GM13976 (cell line): ENCODE measurements at places on chromosomes 6 and 20.

DNA sequence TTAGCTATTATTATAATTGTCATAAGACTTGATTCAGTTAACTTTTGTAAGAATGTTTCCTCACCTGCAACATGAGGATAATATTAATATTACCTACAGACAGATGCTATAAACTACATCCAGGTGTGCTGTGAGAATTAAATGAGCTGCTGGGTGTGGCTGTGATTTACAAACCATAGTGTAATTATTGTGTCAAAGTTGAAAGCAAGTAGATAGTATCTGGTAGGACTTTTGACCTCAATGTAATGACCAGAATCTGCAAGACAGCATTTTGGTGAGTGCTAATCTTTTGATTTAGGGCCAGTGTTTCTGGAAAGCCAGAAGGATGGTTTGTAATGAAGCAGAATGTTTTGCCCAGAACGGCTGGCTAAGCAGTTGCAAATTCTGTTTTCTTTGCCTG, 162.5 kb downstream of the TRMT11 start:
- no peak for DNase-seq

DNA sequence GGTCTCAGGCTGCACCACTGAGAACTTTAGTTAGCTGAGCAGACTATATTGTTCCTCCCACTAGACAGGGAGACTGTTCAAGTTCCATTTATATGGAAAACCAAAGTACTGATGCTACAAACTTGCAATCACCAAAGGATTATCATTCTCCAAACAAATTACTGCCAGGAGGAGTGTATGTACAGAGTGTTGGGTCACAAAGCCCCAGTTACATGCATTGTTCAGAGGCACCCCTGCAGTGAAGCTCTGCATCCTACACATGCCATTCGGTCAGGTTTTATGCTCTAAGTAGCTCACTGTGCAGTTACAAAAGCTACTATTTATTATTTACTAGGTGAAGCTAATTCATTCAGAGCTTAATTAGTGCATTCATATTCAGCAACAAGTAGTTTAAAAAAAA, 75.8 kb downstream of the SMLR1 start:
- DNase-seq = no peak

DNA sequence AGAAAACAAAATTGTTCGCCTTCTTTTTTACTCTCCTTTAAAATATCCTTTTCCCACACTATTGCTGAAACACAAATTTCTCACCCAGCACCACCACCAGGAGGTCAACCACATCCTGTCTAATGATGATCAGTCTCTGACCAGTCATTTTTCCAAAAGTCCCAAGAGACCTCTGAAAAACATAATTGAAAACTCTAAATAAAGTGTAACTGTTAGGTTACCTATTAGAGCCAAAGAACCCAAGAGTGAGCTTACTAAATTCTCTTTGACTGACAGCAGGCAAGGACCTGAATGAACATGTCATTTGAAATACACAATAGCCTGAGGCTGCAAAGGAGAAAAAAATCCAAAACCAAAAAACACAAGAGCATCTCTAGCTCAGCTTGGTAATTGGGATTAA, 735.4 kb downstream of the CBLN4 start:
- no peak for DNase-seq

GRCh38 chr20:16222859-16223411, 350.3 kb downstream of the KIF16B start:
- DNase-seq = no peak

GRCh38 chr6:81309811-81310210, 442.7 kb downstream of the TENT5A start:
- no peak for DNase-seq

DNA sequence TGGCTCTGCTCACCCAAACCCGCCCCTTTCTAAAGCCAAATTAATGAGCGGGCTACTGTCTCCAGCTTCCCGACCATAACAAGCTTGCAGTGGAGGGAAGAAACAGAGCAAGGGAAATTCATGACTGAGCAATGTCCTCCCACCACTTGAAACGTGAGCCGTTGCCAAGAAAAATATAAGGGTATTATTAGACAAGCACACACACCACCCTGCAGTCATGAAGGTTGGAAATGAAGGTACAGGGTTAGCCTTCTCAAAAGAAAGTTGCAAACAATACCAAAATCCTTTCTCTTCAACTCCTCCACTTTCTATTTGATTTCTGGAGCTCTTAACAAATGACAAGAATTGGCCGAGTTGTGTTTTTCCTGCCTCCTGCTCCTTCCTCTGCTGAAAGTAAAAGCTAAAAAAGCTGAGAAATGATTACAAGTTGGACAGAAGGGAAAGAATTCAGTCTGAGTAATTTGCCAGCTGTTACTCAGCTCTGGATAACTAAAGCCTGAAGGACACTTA, 151.1 kb upstream of the B3GAT2 start:
- DNase-seq = no peak

DNA sequence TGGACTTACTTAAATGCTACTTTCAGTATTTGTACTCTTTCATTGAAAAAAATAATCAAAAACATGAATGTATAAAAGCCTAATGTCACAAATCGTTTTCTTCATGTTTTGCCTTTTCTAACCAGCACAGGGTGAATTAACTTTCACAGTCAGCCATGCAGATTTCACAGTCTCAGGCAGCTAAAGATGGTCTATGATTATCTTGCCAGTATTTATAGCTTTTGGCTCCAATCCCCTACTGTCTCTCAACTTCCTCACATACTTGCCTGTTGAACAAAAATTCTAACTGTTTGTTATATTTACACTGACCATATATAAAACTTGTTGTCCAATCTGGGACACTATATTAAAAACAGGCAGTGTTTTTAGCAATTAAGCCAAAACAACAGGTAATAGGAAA, 358.2 kb downstream of the ARHGAP18 start:
- DNase-seq = no peak

GRCh38 chr20:41390889-41391288, 24.3 kb upstream of the EMILIN3 start:
- no peak for DNase-seq

- no peak for DNase-seq
Observed at GRCh38 chr6:31655349-31656237, at the start of gene APOM. TSS of gene APOM (plus strand) at chr6:31655894. CDS start at chr6:31655967, 73 bp downstream.

- DNase-seq = no peak
Observed at GRCh38 chr6:32794510-32794909, 22.3 kb downstream of the HLA-DOB start.

DNA sequence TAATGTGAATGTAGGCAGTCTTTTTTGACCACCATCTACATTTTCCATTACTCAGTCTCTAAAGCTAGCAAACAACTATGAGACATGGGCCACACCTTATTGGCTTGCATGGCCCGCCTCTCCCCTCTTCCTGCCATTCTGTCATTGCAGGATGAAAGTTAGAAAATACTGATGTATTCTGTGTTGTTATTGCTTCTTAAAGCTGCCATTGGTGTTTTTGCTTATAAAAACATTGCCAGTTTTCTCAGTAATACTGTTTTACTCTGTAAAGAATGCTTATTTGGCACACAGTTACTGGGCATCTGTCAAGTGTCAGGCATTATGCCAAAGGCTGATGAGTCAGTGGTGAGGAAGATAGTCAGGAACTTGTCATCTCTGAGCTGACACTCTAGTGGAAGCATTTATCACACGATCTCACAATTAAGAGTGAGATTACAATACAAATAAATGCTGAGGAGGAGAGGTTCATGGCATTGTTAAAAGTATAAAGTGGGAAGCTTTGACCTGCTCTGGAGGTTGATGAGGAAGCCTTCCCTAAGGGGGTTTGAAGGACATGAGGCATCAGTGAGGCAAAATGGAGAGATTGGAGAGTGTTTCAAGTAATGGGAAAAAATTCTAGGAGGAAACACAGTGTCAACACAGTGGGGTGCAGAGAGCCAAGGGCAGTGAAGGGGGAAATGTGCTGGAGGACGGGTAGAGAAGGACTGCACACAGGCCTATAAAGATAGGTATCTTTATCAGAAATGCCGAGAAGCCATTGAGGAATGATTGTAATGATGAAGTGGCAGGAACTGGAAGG, 14.7 kb downstream of the KLHL32 start:
- DNase-seq = no peak

GRCh38 chr20:3164043-3164762, 4.5 kb upstream of the FASTKD5 start:
- DNase-seq = peak; percentile 22

DNA sequence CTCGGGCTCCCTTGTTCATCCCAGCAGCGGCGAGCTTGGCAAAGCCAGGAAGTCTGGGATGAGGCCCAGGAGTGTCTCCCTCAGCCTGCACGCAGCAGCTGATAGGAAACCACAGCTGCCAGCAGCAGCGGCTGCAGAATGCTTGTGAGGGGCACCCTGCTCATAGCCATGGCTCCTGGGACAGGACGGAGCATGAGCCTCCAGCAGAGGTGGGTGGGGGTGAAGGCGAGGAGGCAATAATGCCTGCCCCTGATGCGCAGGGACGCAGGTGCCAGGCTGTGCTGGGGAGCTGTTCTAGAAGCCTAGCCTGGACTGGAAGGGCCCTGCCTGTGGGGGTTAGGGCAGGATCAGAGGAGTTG, 157.9 kb downstream of the CD83 start:
- DNase-seq = no peak

GRCh38 chr6:162973151-162973872, 245.5 kb downstream of the PACRG start:
- DNase-seq = no peak

DNA sequence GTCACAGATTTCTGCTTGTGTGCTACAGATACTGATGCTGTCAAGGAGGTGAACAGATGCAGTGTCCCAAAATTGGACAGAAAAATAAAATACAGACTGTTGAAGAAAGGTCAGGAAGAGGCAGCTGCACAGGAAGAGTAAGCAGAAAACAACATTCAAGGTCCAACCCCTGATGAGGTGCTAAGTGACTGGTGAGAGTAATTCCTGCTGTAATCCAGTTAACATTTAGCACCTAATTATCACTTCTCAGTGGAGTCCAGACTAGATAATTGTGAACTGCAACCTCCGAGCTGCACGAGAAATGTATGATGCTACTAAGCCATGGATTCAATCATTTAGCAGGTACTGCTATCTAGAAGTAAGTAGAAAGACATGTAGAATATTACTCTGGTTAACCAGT, 36.3 kb upstream of the NRSN1 start:
- no peak for DNase-seq

- DNase-seq = no peak
Observed at GRCh38 chr6:43932259-43933147, 162.5 kb downstream of the VEGFA start.

DNA sequence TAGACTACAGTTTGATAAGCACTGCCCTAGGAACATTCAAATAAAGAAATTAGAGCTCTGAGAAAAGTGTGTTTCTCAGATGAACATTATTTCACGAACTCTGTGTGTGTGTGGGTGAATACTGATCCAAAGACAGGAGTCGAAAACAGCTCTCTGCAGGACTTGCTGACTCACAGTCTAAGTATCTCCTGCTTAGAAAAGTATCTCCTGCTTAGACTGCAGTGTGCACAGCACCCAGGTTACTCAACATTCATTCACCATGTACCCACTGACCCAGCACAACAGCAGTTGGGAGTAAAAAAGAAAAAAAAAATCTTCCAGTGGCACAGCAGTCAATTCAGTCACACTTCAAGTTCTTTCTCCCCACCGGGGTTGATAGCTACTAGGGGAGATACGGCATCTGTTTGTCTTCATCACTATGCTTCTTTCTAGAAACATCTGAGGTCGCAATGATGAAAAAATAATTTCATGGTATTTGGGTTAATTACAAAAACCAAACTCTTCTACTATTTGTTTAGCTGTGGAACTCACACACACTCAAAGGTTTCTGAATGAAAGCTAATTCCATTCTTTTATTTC, 48.0 kb downstream of the GCLC start:
- DNase-seq = no peak

- no peak for DNase-seq
Observed at GRCh38 chr20:25014816-25015215, 22.3 kb upstream of the APMAP start.

- DNase-seq = peak; percentile 72
Observed at GRCh38 chr20:4091490-4092479, 76.4 kb upstream of the RNF24 start.

- DNase-seq = no peak
Observed at GRCh38 chr20:62233684-62234083, 4.6 kb upstream of the OSBPL2 start.

DNA sequence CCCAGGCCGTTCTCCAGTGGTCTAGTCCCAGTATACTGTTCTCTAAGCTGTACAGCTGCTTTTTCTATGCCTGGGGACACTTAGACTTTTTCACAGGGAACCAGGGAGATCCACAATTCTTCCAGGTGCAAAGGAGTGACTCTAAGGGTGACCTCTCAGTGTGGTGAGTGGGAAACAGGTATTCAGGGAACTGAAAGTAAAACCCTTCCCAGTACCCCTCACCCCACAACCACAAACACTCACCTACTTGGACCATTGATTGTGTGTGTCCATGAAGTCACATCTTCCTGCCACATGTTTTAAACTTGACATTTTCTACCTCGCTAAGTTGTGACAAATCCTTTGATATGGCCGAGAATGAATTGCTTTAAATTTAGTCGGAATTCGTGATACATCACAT, 183.6 kb downstream of the CLIC5 start:
- no peak for DNase-seq

DNA sequence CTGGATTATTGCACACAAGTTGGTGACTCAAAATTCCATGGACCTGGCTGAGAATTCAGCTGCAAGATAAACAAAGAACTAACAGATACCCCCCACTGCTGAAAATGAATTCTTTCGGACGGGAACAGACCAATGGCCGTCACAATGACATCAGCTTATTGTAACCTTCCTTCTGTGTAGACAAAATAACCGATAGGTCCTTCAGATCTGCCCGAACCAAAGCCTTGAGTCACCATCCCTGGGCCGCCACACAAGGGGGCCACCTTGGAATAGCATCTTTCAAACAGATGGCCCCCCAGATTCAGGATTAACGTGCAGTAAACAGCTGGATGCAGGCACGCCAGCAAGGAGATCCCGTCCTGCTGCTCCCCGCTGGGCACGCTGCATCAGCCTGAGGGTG, 214.0 kb upstream of the EXOC2 start:
- DNase-seq = no peak

- DNase-seq = peak; percentile 63
Observed at GRCh38 chr6:49551866-49552129, 1.3 kb downstream of the C6orf141 start.

GRCh38 chr6:170286246-170286933, 4.5 kb downstream of the DLL1 start:
- DNase-seq = no peak

GRCh38 chr20:23528867-23529431, 38.0 kb downstream of the CST8 start:
- DNase-seq = no peak

DNA sequence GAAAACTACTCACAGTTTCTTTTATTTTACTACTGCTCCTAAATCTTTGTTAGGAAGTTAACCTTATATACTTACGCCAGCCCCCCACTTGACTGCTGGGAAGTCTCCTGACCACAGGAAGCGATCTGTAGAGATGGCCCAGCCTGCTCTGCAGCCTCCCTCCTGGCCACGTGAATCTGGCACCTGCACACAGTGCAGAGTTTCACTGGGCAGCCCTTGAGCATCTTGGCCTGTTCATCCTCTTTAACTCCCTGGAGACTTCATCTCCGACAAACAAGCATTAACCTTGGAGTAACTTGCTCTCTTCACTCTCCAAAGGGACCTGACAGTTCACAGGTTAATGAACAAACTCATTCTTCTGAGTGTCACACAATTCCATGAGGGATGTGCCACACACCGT, 294.1 kb downstream of the BTBD9 start:
- no peak for DNase-seq

- DNase-seq = peak; percentile 75
Observed at GRCh38 chr6:167047554-167047953, 48.4 kb downstream of the CEP43 start.
